ENCODE measurements at places on chromosomes 5 and 9. TPM values are rescaled to one million over a fixed set of nuclear protein-coding genes. Genes with fewer than 3 reads are reported as not detected.

Gene PCDHGA4
- total RNA-seq: 2.3 TPM

Gene GCNT4
- total RNA-seq: 0.63 TPM

Gene ANKRD34B
- 0.72 TPM for total RNA-seq

Gene CCNH
- total RNA-seq: 37.9 TPM

Gene NRARP
- 22.8 TPM for total RNA-seq

Gene IGFBPL1
- 37.9 TPM for total RNA-seq

DNA sequence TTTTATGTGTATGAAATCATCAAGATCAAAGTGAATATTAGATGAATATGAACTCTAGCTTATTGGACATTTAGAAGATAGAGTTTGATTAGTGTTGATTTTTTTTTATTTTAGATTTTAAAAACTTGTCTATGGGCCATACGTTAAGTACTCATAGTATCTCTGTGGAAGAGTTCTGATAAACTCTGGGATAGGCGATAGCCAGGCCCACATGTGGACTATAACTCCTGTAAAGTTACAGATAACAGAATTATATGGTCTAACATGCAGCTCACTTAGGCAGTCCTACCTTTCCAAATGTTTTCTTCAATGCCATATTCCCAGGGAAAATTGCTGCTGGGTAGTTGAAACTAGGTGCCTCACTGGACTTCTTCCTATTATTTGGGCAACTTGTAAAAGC is 10.4 kb downstream of the SLC31A1 start:
- no peak for DNase-seq

GRCh38 chr5:137336161-137336560 is 163.0 kb downstream of the SPOCK1 start:
- DNase-seq: no peak

GRCh38 chr9:2157277-2158110 is 142.3 kb downstream of the SMARCA2 start:
- peak; percentile 37 for DNase-seq

DNA sequence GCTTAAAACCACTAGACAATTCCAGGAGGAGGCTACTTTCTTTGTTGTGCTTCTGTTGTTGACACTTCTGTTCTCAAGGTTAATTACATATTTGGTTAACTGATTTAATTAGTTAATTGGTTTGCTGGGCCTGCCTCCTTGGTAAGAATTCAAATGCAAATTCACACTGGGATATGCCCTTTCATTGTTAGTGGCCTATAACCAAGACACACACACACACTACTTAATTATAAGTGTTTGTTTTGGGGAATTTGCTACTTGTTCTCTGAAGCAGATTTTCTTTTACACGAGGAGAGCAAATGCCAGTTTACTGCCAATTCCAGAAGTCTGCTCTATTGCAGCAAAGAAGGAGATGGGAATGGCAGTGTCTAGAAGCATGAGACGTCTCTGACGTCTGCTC is 101.6 kb upstream of the BASP1 start:
- DNase-seq: no peak

DNA sequence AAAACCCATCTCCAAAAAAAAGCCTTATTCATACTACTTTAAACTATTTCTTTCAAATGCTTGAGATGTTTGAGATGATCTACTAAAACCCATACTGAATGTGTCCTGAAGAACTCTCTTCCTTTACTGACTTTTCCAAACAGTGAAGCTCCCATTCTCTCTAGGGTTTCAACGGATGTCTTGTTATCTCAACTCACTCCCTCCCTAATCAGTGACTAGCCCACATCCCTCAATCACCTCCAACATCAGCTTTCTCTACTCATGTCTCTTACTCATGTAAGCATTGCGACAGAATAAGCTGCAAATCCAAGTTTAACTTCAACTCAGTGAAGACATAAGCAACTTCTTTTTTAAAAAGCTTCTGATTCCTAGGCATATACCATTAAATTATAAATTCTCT is 42.1 kb downstream of the WDR41 start:
- DNase-seq: no peak

DNA sequence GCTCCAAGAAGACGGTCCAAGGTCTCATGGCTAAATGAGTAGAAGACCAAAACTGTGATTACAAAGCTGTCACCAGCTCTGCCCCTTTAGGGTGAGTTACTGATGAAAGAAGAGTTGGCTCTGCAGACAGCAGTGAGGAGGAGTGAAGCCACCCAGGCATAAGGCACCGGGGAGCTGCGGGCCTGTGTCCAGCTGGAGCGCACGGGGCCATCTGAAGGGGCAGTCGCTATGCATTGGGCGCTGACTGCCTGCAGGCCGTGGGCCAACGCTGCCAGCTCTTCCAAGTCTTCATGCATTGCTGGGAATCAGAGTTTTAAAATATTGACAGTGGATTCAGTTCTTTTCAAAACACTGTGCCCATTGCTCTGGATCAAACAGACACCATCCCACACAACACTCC is 70.3 kb downstream of the DAPK1 start:
- DNase-seq: no peak

DNA sequence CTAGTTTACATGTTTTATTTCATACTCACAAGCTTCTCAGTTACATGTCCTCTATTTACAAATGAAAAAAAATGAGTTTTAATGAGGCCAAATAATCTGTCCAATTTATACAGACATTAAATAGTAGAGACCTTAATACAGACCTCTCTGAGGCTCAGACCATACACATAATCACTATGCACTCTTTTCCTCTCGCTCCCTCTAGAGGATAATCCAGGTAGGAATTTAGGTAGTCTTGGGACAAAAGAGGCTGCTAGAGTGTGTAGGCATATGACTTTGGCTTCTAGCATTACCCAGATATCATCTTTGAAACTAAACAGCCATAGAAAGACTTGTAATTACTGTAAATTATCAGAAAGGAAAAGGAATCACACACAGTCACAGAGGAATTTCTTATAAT is 444.7 kb downstream of the HINT1 start:
- no peak for DNase-seq

- no peak for DNase-seq
Observed at GRCh38 chr9:110114859-110115201, 93.1 kb downstream of the C9orf152 start.

DNA sequence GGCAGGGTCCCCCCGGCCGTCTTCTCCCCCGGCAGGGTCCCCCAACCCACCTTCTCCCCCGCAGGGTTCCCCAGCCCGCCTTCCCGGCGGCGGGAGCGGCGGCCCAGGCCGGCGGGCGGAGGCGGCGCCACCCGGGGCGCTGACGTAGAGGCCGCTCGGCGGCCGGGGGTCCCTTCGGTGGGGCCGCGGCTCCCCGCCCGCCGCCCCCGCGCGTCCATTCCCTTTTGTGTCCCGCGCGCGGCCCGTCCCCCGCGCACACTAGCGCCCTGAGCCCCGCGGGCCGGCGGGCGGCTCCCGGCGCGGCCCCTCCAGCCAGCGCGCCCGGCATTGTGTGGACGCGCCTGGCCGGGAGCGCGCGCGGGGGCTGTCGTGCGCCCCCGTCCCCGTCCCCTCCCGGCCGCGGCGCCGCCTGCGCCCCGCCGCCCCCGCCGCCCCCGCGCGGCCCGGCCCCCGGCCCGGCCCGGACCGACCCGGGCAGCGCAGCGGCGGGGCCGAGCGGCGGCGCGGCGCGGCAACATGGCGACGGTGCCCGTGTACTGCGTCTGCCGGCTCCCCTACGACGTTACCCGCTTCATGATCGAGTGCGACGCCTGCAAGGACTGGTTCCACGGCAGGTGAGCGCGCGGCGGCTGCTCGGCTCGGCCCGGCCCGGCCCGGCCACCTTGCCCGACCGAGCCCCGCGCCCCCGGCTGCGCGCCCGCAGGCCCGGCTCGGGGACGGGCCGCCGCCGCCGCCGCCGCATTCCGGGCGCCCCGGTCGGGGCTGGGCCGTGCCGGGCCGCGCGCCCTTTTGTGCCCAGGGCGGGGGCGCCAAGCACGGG is at the start of gene PHF2:
TSS of gene PHF2 (plus strand) at position 327 of the 820 bp plus-strand sequence. CDS start at position 517, 190 bp downstream.
- no peak for DNase-seq

- DNase-seq: no peak
Observed at GRCh38 chr5:124264499-124264898, 481.9 kb downstream of the ZNF608 start.

DNA sequence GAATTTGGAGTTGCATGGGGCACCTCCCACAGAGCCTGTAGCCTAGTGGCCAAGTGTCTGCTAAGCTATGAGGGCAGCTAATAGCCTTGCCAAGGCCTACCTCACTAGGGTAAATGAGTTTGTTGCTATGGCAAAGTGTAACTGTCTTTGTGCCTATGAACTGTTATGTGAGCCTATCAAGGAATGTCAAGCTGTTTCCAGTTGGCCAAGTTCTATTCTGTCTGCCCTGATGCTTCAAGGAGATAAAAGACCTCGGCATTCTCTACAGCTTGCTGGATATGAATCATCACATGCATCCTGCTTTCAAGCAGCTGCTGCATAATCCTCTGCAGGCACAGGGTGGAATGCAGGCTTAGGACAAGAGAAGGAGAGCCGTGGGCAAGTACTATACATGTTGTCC is 69.8 kb upstream of the CCDC112 start:
- no peak for DNase-seq

- no peak for DNase-seq
Observed at GRCh38 chr5:152052470-152052869, 127.8 kb upstream of the GLRA1 start.

DNA sequence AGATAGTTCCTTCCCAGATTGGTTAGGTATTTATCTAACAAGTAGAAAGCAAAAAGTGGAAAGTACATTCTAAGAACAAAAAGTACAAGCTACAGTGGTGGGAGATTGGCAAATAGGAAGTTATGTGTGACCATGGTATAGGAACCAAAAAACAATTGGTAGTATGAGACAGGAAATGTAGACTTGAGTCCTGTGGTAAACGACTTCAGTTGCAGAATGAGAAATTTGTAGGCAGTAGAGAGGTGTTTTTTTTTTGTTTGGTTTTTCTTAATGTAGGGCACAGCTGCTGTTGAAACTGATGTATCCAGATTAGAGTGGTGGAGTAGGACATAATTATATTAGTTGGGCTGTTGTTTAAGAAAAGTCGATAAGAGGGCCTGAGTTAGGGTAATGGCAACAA is 72.0 kb downstream of the CCNH start:
- DNase-seq: no peak

DNA sequence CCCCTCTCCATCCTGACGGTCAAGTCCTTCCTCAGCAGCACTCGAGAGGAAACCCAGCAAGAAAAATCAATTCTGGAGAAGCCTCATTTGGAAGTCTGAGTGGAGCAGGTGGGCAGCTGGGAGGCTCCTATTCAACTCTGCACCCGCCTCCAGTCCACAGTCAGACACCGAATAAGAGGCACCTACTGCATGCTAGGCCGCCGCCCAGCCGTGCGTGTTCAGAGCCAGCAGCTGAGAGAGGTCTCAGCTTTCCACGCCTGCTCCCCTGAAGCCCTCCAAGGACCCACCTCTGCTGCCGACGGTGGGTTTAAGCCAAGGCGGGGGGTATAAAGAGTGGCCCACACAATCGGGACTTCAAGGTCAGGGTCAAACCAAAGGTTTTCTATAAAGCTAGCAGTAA is 41.9 kb downstream of the VAV2 start:
- DNase-seq: no peak

DNA sequence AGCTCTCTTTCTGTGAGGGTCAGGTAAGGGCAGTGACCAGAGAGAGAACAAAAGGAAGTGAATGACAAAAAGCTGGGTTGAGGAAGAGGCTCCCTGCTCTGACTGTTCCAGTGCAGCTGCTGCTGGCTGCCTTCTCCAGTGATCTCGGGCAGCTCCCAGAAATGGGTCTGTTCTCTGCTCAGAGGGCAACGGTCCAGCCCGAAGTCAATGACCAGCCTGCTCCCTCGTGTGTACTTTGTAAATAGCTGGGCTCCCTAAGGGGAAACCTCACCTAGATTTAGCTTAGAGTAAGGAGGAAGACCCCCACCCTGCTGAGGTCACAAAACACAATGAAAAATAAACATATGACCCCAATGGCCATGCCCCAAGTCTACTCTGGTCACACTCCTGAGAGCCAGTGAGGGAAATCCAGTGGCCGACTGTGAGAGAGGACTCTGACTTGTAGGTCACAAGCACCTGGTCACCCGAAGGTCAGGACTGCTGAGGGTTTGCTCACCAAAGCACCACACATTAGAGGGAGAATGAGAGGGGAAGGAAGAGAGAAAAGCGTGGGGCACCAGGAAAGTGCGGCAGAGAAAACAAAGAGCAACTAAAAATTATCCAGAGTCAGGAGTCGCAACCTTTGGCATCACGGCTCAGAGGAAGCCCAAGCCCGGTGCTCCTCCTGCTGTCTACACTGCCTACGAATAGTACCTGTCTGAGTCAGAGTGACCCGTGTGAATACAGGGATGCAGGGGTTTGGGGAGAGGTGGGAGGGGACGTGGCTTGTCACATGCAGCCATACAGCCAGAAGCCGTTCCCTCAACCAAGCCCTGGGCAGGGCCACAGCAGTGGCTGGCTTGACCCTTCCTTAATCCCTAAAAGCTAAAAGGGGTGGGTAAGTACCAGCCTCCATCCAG is 19.8 kb downstream of the NIPAL4 start:
- DNase-seq: peak; percentile 37

GRCh38 chr9:81317223-81317622 is 372.1 kb downstream of the TLE1 start:
- DNase-seq: no peak
